Activated effector memory CD4-positive, alpha-beta T cell treated with anti-CD3 and anti-CD28 coated beads, Interleukin-2, amount 50 U/mL, for 16 hours (primary cell): ENCODE measurements at places on chromosomes 2 and 18.

GRCh38 chr2:84495539-84496146, 20.7 kb upstream of the DNAH6 start:
- no peak for DNase-seq

GRCh38 chr2:121965661-121966060, 210.2 kb downstream of the TSN start:
- DNase-seq, result no peak

GRCh38 chr2:108893277-108893676, 95.7 kb downstream of the EDAR start:
- DNase-seq, result no peak

DNA sequence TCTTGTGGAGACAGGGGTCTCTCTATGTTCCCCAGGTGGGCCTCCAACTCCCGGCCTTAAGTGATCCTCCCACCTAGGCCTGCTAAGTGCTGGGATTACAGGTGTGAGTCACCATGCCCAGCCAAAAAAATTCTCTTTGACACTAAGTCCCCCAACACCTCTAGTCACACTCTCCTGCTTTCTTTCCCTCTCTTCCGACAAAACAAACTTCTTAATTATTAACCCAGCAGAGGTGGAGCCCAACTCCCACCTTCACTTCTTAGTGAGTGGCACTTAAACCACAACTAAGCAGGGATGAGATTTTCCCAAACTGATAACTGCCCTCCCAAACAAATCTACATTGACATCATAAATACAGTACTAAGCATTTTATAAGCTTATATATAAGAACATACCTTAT, 60.5 kb upstream of the PMAIP1 start:
- DNase-seq, result no peak

DNA sequence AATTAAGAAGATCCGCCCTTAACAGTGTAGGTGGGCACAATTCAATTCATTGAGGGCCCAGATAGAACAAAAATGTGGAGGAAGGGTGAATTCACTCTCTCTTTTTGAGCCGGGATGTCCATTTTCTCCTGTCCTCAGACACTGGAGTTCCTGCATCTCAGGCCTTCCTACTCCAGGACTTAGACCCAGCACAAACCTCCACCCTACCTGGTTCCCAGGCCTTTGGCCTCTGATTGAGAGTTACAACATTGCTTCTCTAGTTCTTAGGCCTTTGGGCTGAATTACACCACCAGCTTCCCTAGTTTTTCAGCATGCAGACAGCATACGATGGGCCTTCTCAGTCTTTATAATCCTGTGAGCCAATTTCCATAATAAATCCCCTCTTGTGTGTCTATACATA, 87.8 kb upstream of the TMEM17 start:
- DNase-seq, result no peak
